Stimulated activated CD4-positive, alpha-beta T cell treated with anti-CD3 and anti-CD28 coated beads, Interleukin-15, amount 100 ng/mL, for 1 hour (primary cell): ENCODE measurements at places on chromosomes 2 and 18.
A peak's percentile ranks its signal among the peaks of the same experiment; 100 is the strongest.

- no peak for DNase-seq
Observed at GRCh38 chr2:240795916-240796510, 24.0 kb downstream of the KIF1A start.

- peak; percentile 19 for DNase-seq
Observed at GRCh38 chr2:165794536-165794928, 485 bp upstream of the GALNT3 start.

DNA sequence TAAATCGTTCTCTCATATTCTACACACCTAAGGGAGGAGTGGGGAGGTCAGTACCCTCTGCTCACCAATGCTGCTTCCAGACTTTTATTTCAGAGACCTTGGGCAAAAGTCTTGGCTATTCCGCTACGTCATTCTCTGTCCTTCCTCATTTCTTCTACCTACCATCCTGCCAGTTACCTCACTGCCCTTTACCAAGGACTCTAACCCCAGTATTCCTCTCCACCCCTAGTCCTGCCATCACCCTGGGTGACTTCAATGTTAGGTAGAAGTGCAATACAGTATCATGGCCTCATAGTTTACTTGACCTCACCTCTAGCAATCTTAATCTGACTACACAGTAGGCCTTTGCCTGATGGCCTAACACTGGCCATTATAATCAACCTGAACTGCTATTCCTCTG, 27.8 kb downstream of the RTN4 start:
- DNase-seq = no peak

GRCh38 chr2:64296140-64296480, 151.9 kb upstream of the PELI1 start:
- DNase-seq = no peak

DNA sequence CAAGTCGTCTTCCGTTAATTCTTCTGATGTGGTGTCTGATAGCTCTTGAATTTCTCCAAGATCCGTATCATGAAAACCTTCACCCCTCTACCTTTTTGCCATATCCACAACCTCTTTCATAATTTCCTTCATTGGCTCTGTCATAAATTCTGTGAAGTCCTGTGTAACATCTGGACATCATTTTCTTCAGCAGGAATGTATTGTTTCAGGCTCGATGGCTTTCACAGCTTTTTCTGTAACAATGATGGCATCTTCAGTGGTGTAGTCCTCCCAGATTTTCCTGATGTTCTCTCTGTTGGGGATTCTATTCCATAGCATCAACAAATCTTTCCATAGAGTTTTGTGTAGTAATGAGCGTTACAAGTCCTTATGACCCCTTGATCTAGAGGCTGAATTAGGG, 114.2 kb upstream of the EML6 start:
- no peak for DNase-seq

- DNase-seq = no peak
Observed at GRCh38 chr18:8695932-8696517, 9.3 kb upstream of the MTCL1 start.

DNA sequence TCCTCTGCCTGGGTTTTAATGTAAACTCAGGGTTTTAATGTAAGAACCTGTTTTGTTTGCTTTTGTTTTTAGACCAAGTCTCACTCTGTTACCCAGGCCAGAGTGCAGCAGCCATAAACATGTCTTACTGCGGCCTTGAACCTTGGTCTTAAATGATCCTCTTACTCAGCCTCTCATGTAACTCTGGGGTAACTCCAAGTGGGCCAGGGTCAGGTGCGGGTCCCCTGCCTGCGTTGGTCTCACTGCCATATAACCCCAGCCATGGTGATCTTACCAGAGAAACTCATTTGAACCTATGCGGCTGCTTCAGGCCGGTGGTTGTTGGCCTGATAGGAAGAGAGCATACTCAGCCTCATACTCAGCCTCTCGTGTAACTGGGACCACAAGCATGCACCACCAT, 89.3 kb downstream of the AGAP1 start:
- no peak for DNase-seq

DNA sequence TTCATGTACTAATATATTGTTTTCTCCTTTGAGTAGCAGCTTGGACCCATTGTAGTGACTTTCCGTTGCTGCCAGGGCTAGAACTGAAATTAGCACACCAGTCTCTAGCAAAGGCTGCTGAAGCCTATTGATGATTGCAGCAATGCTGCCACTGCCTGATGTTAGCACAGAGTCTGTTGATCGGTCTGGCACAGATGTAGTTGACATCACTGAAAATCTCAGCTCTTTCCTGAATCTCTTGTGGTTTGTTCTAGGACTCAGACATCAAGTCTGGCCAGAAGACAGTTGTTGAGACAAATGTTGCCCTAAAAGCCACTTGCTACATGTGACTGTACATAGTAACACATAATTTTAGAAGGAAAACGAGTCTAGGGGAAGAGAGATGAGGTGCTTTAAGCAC, 47.2 kb downstream of the VAPA start:
- no peak for DNase-seq

DNA sequence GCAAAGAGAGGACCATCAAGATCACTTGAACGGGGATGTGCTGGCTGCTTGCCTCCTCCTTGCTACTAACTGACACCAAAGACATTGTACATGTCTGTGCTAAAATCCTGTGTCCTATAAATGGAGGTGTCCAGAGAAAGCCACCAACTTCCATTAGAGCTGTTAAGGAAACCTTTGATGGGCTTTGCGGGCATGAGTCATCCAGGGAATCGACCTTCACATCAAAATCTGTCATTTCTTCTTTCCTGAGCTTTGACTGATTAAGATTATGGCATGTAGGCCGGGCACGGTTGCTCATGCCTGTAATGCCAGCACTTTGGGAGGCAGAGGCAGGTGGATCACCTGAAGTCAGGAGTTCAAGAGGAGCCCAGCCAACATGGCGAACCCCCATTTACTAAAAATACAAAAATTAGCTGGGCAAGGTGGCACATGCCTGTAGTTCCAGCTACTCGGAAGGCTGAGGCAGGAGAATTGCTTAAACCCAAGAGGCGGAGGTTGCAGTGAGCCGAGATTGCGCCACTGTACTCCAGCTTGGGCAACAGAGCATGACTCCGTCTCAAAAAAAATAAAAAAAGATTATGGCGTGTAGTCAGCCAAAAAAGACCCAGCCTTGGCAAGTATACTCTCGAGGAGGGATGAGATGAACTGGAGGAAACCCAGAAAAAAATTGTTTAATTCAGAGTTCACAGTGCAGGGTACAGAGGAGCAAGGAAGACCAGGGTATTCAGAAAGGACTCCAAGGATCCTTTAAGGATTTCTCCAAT, 115.8 kb downstream of the CABLES1 start:
- DNase-seq = no peak

DNA sequence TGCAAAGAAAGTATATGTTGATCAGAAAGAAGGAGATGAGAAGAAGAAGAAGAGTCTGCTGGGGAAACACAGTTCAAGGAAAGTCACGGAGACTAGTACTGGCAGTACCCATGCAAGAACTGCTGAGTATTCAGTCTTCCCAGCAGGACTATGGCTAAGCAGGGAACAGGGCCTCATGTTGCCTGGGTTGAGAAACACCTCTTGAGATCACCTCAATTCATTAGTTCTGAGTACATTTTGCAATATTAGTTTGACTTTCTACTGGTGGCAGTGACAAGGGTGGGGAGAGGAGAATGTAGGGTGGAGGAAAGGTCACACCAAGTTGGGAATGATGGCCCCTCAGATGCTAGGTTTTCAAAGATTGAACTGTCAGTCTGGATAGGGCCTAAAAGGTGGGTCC, 50.5 kb downstream of the MRPL33 start:
- DNase-seq = no peak

DNA sequence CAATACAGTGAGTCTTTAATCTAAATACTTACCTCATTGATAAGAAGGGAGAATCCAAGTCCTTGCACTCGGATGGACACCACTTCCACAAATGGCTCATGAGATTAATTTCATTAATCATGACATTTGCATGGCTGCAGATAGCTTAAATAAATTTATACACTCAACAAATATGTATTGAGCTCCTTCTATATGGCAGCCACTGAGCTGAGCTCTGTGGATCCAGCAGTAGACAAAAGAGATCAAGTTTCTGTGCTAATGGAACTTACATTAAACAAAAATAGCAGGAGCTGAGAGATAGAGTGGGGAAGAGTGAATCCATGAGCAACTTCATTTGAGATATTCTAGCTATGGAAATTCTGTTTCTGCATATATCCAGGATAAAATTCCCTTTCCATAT, 44.4 kb downstream of the RAB27B start:
- no peak for DNase-seq

DNA sequence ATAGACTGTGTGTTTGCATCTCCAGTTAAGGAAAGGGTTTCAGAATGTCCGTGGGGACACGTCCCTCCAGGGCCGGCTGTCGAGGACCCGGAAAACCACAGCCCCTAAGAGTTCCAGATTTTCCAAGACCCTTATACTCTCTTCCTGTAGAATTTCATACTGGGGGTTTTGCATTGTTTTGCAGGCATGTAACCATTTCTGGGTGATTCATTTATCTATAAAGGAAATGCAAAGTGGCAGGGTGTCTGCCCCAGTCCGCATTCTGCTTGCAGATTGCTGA, 8.5 kb downstream of the SP9 start:
- no peak for DNase-seq

- DNase-seq = no peak
Observed at GRCh38 chr18:55269622-55270021, 310.4 kb upstream of the CCDC68 start.

GRCh38 chr18:29041976-29042375, 865.0 kb upstream of the CDH2 start:
- no peak for DNase-seq

GRCh38 chr2:72077702-72078169, 69.9 kb downstream of the CYP26B1 start:
- DNase-seq = no peak

- DNase-seq = no peak
Observed at GRCh38 chr18:79819968-79820351, 22.2 kb downstream of the KCNG2 start.

GRCh38 chr2:134416637-134417036, 162.8 kb downstream of the MGAT5 start:
- no peak for DNase-seq

GRCh38 chr2:98764499-98764898, 33.6 kb upstream of the MGAT4A start:
- DNase-seq = no peak
